ENCODE measurements at places on chromosomes 4 and X.

DNA sequence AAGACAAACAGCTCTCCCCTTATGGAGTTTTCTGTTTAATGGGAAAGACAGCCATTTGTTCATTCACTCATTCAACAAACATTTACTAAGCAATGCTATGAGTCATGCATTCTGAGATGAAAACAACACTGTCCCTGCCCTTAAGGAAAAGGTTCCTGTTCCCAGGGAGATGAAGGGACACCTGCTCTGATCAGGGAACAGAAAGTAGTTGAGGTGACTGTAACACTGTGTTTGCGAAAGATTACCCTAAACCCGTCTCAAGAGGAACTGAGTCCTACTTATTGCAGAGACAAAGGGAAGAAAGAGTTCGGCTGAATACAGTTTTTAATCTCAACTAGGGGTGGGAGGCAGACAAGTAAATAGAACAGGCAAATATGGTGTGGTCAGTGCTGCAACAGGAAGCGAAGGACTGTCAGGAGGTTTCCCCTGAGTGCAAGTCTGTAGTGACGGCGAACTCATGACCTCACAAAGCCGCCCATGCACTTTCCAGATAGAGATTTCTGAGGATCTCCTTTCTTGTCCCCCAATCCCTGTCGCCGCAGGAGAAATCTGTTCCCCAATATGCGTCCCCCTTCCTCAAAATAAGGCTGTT lies 712 bp downstream of the STX18 start:
- no peak for DNase-seq

DNA sequence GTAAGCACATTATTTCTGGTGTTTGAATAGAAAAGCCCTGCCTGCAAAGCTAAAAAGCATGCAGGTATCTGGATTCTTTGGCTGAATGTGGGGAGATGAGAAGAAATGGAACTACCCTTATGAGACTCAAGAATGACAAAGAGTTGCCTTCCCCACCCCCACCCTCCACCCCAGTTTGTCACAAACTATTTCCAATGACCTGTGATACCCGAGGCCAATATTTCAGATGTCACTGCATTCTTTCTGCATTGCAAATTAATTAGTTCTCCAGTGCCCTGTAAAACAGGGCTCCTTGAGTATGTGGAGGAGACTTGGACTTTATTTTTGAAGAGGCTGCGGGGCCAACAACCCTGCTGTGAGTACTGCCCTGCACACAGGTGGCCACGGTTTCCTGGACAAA lies 116.4 kb downstream of the ZNF827 start:
- DNase-seq = no peak

DNA sequence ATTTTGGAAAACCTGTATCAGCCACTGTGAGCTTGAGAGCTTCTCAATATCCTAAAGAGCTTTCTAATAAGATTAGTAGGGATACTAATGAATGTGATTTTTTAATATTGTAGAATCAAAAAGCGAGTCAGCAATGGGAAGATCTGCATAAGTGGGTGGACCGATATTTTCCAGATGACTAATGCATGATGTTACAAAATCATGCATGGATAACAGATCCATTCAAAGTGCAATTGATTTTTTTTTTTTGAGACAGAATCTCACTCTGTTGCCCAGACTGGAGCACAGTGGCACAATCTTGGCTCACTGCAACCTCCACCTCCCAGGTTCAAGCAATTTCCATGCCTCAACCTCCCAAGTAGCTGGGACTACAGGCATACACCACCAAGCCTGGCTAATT lies 7.3 kb upstream of the CLDN2 start:
- DNase-seq = no peak

DNA sequence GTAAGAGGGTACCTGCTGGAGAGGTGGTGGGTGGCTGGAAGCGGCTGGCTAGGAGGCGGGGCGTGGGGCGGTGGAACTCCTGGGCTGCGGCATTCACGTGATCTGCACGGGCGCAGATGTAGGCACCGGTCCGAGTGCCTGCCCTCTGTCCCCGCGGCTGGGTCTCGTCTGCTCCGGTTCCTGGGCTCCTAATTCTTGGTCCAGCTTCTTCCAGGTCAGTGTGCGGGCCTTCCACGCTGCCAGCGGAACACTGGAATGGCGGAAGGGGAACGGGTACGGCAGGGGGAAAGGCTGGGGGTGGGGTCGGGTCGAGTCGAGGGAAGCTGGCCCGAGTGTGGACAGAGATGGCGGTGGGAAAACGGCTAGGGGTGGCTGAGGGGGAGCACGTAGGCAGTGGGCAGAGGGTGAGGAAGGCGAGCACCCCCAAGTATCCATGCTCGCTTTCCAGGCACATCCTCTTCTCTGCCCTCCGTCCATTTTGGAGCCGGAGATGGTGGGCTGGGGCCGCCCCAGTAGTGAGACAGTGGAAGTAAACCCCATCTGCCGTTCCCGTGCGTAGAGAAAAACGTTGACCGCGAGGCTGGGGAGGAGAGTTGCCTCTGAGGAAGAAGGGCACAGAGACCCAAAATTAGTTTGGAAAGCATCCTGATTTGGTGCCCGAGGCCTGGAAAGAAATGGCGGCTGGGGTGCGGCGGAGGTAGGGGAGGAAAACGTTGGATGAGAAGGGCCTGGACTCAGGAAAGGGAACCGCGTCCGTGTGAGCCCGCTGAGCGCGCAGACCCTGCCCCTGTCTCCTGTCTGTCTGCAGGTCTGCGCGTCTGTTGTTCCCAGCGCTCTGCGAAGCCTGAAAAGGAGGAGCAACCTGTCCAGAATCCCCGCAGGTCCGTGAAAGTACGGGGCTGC lies at the start of gene TCEAL4:
Gene TCEAL4, plus strand, starts transcription at position 105 of the 903 bp plus-strand sequence. CDS start 1,161 bp downstream, outside the sequence.
- DNase-seq = no peak

- no peak for DNase-seq
Measured at GRCh38 chr4:73991742-73992000, 3.7 kb upstream of the PPBP start.

DNA sequence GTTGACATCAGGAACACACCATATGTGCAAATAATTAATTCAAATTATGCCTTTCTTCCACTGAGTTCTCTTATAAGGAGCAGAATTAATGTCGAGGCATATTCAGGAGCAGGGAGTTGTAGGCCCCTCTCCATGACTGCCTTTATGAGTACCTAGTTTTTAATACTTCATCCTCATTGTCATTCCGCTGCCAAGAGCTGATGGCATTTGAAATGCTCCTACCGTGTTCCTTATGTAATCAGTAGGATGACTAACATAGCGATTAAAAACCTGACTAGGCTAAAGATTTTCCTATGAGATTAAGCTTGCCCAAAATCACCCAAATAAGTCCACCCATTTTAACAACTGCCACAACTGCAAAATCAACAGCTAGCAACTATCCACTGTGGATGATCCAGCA lies 220.6 kb downstream of the DHX15 start:
- no peak for DNase-seq

GRCh38 chr4:41423117-41423516 lies 114.8 kb upstream of the LIMCH1 start:
- no peak for DNase-seq

- DNase-seq = no peak
Measured at GRCh38 chr4:1416948-1417260, 10.7 kb upstream of the NKX1-1 start.

- DNase-seq = no peak
Measured at GRCh38 chr4:93396272-93396671, 432.3 kb upstream of the ATOH1 start.

GRCh38 chrX:121179972-121180371 lies 132.6 kb downstream of the GLUD2 start:
- DNase-seq = no peak

DNA sequence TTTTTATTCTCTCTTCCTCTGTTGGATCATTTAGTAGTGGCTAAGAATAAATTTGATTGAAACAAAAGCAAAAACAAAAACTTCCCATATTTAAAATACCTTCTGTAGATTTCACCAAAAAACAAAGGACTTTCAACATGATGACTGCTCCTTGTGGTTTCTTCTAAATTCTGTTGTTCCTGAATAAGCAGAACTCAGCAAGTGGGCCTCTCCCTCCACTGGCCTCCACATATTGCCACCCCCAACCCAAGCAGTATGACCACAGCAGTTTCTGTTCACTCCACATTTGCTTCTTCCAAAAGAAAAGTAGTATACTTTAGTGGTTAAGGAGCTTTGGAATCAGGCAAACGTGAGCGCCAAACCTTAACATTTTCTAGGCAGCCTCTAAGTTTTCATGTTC lies 114.7 kb downstream of the COX18 start:
- no peak for DNase-seq

Measured in cortex of kidney (tissue), 1 donor.